Dermis lymphatic vessel endothelial cell (primary cell): ENCODE measurements at places on chromosomes 7 and 10. TPM values are rescaled to one million over a fixed set of nuclear protein-coding genes. Genes with fewer than 3 reads are reported as not detected.

TAS2R5 gene
- total RNA-seq: 0.11 and 0.52 TPM in 2 replicates

LRMDA gene
- 22.0 and 26.9 TPM in 2 replicates for total RNA-seq

SEPTIN14 gene
- total RNA-seq: not detected in 2 replicates

PNLIP gene
- not detected in 2 replicates for total RNA-seq

SUGCT gene
- total RNA-seq: 0.65 and 1.5 TPM in 2 replicates

FXYD4 gene
- total RNA-seq: not detected in 2 replicates
